GM19239 (cell line): ENCODE measurements at places on chromosomes 3 and 15.
A peak's percentile ranks its signal among the peaks of the same experiment; 100 is the strongest.

- no peak for DNase-seq
These were observed 27.9 kb downstream of the GTPBP8 start for GRCh38 chr3:113018536-113019181.

- DNase-seq: no peak
These were observed 295.4 kb upstream of the NR2F2 start for GRCh38 chr15:96035091-96035490.

DNA sequence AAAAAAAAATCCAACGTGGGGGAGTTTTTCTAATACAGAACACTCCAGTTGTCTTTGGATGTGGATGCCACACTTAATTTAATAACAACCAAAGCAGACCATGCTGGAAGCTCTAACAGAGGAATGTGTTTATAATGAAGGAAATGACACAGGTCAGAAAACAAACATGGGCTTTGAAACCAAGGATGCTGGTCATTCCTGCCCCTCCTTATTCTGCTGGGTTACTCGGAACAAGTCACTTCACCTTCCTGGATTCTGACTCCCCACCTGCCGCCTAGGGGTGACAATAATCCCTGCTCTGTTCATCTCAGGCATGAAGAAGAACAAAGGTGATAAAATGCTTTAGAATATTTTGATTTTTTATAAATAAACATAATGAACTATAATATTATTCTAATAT lies 240.9 kb upstream of the ADAMTS9 start:
- DNase-seq: no peak

DNA sequence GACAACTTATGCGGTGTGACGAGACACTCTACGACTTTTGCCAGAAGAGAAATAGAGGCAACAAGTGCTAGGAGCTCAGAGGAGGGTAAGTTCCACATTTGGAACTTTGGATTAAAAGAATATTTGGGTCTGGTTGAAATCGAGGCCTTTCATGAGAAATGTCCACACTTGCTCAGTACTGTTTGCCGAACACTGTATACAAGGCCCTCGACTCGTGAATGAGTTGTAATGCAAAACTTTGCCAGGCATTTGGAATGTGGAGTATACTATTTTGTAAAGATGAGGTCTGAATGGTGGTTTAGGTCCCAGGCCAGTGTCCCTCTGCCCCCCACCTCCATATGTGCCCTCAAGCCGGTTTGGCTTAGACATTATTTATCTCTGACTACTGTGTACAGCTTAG lies 73.9 kb downstream of the IGF1R start:
- no peak for DNase-seq

DNA sequence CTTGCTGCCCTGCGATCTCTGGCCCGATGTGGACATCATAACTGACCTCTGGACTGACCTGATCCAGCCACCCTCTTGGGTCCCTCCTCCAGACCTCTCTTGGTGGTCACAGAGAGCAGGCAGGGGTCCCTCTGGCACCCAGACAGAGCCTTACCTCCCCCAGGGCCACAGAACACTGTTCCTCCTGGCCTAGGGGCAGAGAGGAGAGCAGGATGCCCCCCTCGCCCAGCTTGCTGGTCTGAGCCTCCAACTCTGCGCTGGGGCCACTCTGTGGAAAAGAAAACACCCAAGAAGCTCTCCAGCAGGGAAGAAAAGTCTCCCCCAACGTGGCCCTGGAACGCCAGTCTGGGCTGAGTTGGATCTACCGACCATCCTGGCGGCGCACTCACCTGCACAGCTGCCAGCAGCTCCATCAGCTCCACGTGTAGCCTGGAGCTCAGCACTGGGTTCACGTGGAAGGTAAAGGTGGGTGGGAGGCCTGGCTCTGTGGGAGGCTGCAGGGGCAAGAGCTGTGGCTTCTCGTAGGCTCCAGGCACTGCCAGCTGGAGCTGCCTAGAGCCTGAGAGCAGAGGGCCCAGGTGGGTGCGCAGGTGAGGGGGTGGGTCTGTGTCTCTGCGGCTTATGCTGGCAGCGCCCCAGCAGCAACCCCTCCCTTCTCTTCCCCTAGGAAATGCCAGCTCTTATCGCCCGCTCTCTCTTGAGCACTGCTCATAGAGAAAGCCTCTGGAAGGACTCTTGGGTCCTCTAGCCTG lies 6.0 kb downstream of the PLA2G4F start:
- DNase-seq: no peak

DNA sequence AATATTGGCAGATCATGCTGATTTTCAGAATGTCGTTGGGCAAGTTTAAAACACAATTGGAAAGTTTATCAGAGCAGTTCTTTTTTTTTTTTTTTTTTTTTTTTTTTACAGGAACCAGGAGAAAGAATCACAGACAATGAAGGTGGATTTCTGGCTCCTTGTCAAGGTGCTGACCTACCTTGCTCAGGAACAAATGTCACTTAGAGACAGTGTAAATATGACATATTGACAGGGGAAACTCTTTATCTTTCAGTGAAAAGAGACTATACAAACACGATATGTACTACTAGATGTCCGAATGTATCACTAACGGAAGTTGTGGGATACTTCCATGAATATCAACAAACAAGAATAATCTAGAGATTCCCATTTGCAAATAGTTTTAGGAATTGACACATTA lies 237.3 kb downstream of the FMN1 start:
- no peak for DNase-seq

GRCh38 chr3:52795298-52795900 lies 803 bp downstream of the ITIH3 start:
- no peak for DNase-seq

GRCh38 chr3:123782488-123782887 lies 101.6 kb downstream of the MYLK start:
- no peak for DNase-seq

GRCh38 chr15:79282371-79283251 lies at the start of gene ANKRD34C:
Gene ANKRD34C, plus strand, starts transcription at chr15:79282722. Its CDS starts 10,563 bp downstream, at chr15:79293285.
- DNase-seq: no peak

- no peak for DNase-seq
These were observed 9.9 kb downstream of the FYCO1 start for GRCh38 chr3:45985532-45986302.

- no peak for DNase-seq
These were observed 3.0 kb upstream of the MAP1A start for GRCh38 chr15:43514241-43515057.

DNA sequence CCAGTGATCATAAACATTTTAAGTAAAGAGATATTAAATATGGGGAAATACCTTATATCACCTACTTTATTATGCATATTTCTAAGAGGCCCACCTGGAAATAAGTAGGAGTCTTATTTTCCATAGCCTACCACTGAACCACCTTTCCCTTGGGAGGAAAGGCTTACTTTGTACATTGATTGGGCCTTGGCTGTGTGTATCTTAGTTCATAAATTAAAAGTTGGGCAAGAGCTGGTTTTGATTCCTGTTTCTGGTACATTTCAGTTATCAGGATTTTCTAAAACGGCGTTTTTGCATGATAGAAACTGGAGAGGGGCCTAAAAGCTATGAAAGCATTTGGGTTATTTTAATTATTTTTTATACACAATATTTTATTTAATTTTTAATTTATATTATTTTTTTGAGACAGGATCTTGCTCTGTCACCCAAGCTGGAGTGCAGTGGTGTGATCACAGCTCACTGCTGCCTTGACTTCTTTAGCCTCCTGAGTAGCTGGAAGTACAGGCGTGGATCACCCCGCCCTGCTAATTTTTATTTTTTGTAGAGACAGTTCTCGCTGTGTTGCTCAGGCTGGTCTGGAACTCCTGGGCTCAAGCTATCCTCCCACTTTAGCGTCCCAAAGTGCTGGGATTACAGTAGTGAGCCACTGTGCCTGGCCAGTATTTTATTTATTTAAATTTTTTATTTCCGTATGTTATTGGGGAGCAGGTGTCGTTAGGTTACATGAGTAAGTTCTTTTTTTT lies 2.6 kb downstream of the GMPS start:
- no peak for DNase-seq

DNA sequence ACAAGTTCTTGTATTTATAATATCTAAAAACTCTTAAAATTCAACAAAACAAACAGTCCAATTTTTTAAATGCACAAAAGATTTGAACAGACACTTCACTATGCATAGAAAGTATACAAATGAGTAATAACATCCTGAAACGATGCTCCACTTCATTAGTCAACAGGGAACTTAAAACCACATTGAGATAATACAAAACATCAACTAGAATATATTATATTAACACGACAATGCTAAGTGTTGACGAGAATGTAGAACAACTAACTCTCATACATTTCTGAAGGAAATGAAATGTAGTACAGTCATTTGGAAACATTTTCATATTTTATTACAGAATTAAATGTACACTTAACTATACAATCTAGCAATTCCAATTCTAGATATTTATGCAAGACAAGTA lies 93.4 kb downstream of the IGSF11 start:
- no peak for DNase-seq

- DNase-seq: no peak
These were observed 181.6 kb upstream of the RASGRP1 start for GRCh38 chr15:38746211-38746610.

DNA sequence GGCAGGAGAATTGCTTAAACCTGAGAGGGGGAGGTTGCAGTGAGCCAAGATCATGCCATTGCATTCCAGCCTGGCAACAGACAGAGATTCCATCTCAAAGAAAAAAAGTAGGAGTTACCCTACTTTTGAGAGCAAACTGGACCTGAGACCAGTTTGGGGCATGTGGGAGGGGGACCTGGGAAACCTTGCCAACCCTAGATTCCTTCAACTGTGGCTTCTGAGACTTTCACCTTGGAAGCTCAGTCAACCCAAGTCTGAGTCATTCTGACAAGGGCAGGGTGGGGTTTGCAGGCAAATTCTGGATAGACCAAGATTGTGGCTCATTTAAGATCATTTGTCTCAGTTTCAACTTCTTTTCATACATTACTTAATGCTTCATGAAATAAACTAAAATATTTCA lies 23.8 kb upstream of the SIAH2 start:
- DNase-seq: no peak

DNA sequence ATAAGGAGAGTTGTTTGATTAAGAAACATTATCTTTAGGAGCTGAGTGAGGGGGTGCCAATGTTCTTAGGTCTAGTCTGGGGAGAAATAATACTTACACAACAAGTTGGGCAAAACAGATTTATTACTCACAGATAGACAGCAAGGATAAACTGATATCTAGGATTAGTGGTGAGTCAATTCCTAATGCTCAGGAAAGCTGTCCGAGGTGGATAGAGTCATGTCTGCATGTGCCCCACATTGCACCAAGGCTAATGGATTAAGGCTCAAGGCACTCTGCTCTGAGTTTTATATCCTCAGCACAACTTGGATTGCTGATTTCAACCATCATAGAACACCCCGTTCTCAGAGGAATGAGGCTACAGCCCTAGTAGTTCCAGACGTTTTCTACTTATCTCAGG lies 1042.3 kb downstream of the OTOL1 start:
- DNase-seq: no peak

- DNase-seq: no peak
These were observed 241.1 kb upstream of the ICE2 start for GRCh38 chr15:60720086-60720485.

GRCh38 chr3:125054449-125055329 lies 1.1 kb downstream of the HEG1 start:
- peak; percentile 79 for DNase-seq

DNA sequence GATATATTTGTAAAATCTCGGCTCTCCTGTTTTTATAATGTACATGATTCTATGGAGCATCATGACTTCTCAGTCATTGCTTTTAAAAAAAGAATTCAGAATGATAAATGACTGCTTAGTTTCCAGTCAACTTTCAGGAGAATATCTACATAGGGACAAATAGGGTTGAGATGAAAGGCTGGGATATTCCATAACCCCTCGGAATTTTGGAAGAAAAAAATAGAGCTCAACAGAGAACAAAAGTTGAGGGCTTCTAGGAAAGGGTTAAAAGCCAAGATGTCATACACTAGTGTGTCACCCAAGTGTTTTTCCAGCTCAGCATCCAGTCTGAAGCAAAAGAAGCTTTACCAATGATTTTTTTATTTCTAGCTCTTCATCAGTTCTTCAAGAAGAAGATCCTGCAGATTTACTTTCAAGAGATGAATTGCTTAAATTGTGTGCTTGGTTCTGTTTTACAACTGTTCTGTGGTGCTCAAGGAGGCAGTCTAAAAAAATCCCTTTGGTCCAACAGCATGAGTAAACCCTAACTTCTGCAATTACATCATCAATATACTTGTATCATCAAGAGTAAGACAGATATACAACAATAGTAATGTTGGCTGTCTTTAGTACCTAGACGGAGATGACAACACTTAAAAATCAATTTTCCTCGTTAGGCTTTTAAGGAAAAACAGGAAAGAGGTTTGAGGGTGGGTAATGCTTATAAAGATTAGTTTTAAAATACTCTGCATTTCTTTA lies 979 bp downstream of the UNC13C start:
- no peak for DNase-seq

DNA sequence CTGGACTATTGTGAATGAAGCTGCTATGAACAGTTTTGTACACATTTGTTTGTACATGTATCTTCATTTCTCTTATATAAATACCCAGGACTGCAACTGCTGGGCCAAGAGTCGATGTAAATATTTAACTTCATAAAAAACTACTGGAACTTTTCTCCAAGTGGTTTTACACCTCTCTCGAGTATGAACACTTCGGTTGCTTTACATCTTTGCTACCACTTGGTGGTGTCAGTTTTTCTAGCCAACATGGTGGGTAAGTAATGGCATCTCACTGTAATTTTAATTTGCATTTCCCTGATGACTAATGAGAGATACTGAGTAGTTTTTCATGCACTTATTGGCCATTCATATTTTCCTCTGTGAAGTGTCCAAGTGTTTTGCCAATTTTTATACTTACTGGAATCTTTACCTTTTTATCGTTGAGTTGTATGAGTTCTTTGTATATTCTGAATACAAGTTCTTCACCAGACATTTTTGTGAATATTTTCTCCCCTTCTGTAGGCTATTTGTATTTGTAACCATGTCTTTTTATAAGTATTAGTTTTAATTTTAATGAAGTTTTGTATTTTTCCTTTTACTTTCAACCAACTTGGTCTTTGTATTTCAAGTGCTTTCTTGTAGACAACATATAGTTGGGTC lies 44.4 kb downstream of the PCOLCE2 start:
- no peak for DNase-seq

DNA sequence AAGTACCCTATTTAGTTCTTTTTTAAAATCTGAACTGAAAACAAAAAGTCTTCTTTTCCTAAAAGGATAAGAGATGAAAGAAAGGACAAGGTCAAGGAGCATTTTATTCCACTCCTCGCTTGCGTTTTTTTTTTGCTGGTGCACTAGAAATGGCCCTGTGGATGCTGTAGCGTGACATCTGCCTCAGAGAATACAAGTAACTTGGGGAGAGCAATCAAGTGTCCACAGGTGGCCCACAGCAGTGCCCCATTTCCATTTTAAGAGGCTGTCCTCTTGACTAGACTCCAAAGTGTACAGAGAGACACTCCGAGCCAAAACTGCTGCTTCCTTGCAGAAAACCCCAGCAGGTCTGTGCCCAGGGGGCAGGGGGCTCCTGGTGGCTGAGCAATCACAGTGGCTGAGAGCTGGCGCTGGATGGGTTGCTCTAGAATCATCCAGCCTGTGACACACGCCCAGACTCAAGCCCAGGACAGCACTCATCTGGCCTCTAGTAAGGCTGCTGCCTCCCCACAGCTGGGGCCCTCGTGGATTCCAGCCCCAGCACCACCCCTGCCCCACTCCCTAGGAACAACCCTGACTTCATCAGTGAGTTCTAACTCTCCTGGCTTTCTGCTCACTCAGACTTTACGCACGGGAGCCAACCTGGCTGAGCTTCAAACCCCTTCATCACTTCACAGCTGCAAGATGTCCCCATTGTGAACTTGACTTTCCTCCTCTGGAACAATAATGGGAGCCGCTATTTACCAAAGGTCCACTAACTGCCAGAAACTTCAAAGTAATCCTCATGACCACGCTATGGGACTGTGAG lies 71.1 kb upstream of the SPATA12 start:
- DNase-seq: no peak

- DNase-seq: no peak
These were observed 7.9 kb downstream of the AEN start for GRCh38 chr15:88629071-88629470.

- no peak for DNase-seq
These were observed 139.2 kb downstream of the GHSR start for GRCh38 chr3:172309059-172309458.
